Activated CD8-positive, alpha-beta T cell treated with anti-CD3 and anti-CD28 coated beads, Interleukin-2, amount 10 ng/mL, durations not matched to agents 7 days and 5 days (primary cell): ENCODE measurements at places on chromosomes 3 and 15. TPM values are rescaled to one million over a fixed set of nuclear protein-coding genes. Genes with fewer than 3 reads are reported as not detected.

Gene INSYN1
- total RNA-seq = not detected

Gene PAQR5
- total RNA-seq = not detected

Gene SLC15A2
- 1.9 TPM for total RNA-seq

DNA sequence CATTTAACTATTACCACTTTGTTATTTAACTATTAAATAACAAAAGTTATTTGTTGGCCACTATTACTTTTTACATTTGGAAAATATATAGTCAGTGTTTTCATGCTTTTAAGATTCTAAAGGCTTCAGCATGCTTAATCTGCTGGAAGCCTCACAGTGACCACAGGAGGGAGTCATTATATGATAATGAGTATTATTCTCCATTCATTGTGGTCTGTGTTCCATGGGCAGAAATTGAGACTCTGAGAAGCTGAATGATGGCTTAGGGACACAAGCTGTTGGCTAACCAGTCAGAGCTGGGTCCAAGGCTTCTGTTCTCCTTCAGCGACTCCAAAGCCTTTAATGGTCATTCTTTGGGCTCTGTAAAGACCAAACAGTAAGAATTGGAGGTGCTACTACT lies 64.7 kb downstream of the BFSP2 start:
- H3K4me1 ChIP-seq = peaks cover 46% of the 10 kb centered on the region
- no peak overlapping the region for H3K4me3 ChIP-seq
- DNase-seq = no peak
- H3K36me3 ChIP-seq = no peaks in the 10 kb centered on the region
- no peaks in the 10 kb centered on the region for H3K27me3 ChIP-seq
- no peak overlapping the region for H3K27ac ChIP-seq

Gene CKMT1A
- total RNA-seq = not detected

GRCh38 chr3:24886501-24886900 lies 391.9 kb upstream of the THRB start:
- no peaks in the 10 kb centered on the region for H3K4me1 ChIP-seq
- no peak overlapping the region for H3K27ac ChIP-seq

DNA sequence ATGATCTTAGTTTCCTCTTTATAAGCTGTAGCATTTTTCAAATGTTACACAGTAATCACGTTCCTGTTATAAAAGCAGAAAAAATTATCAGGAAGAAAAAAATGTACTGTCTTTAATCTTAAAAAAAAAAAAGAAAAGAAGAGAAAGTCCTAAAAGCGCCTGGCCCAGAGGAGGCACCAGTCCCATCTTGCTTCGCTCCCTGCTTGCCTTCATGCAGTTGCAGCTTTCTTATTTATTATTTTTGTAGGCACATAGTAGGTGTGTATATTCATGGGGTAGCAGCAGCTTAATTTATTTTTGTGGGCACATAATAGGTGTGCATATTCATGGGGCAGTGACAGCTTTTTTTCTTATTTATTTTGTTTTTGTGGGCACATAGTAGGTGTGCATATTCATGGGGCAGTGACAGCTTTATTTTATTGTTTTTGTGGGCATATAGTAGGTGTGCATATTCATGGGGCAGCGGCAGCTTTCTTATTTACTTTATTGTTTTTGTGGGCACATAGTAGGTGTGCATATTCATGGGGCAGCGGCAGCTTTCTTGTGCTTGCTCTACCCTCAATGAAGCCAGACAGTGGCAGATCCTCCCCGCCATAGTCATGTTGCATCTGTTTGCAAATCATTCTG lies 5.5 kb upstream of the EHD4 start:
- no peak overlapping the region for H3K4me3 ChIP-seq
- DNase-seq = no peak
- peaks cover 31% of the 10 kb centered on the region for H3K27me3 ChIP-seq
- peaks cover 35% of the 10 kb centered on the region for H3K4me1 ChIP-seq
- no peak overlapping the region for H3K27ac ChIP-seq
- no peaks in the 10 kb centered on the region for H3K36me3 ChIP-seq
